K562 (cell line): ENCODE measurements at places on chromosomes 12 and 14. TPM values are rescaled to one million over a fixed set of nuclear protein-coding genes. Genes with fewer than 3 reads are reported as not detected.

GRCh38 chr12:43812057-43812456, 5.9 kb upstream of the TWF1 start:
- no peak for DNase-seq

- no peak for DNase-seq
Measured at GRCh38 chr14:56505361-56505760, 74.2 kb upstream of the TMEM260 start.

GRCh38 chr12:109014984-109015765, 5.7 kb downstream of the SVOP start:
- no peak for DNase-seq

DNA sequence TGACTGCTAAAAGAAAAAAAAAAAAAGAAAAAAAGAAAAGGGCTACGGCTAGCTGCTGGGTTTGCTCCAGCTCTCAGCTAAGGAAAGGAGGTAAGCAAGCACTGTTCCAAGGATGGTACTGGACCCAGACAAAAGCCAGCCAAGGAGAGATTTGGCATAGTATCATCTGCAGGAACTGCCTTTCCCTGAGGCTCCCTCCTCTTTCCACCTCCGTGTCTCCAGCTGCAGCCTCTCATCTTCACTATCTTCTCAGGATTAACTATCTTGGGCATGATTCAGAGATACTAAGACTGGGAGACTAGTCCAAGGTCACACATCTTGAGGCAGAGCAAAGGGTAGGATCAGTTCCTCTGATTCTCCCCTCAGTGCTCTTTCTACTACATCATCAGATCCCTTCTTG, 6.0 kb downstream of the KITLG start:
- no peak for DNase-seq

DNA sequence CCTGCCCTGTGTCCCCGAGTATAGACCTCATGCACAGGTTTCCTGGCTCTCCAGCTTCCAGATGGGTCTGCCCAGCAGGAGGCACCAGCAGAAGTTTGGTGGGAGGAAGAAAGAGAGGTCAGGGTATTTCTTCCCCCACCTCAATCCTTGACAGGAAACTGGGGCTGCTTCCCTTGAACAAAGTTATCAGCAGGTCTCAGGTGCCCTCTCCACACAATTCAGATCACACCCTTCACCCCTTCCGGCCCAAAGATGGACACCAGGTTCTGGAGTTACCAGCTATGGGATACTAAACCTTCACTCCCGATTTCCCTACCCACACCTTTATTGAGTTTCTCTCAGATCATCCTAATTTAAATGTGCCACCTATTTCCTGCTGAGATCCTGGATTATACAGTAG, 1.2 kb downstream of the SART3 start:
- no peak for DNase-seq

GRCh38 chr14:64845878-64846277, 33.8 kb downstream of the SPTB start:
- DNase-seq: no peak

DNA sequence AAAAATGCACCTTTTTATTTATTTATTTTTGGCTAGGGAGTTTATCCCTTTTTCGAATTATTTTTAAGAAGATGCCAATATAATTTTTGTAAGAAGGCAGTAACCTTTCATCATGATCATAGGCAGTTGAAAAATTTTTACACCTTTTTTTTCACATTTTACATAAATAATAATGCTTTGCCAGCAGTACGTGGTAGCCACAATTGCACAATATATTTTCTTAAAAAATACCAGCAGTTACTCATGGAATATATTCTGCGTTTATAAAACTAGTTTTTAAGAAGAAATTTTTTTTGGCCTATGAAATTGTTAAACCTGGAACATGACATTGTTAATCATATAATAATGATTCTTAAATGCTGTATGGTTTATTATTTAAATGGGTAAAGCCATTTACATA, 14.9 kb upstream of the SNAPC1 start:
- DNase-seq: no peak

DNA sequence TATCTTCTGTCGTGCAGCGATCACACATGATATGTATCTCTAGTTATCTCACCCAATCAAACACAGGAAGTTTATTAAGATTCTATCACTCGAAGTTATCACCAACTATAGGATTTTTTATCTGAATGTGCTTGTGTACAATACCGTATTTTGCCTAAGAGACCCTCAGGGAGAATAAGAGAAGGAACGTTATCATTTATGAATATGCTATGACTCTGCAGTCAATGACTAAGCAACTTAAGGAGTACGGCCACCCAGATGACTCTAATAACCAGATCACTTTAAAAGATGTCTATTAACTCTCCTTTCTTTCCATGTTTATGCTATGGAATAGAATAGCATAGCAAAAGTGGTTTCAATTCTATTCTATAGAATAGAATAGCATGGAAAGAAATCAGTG, 486.4 kb downstream of the BCL11B start:
- no peak for DNase-seq

GRCh38 chr12:116456330-116457082, 102.7 kb upstream of the MAP1LC3B2 start:
- DNase-seq: no peak

- DNase-seq: no peak
Measured at GRCh38 chr12:70960484-70960883, 39.9 kb upstream of the PTPRR start.

DNA sequence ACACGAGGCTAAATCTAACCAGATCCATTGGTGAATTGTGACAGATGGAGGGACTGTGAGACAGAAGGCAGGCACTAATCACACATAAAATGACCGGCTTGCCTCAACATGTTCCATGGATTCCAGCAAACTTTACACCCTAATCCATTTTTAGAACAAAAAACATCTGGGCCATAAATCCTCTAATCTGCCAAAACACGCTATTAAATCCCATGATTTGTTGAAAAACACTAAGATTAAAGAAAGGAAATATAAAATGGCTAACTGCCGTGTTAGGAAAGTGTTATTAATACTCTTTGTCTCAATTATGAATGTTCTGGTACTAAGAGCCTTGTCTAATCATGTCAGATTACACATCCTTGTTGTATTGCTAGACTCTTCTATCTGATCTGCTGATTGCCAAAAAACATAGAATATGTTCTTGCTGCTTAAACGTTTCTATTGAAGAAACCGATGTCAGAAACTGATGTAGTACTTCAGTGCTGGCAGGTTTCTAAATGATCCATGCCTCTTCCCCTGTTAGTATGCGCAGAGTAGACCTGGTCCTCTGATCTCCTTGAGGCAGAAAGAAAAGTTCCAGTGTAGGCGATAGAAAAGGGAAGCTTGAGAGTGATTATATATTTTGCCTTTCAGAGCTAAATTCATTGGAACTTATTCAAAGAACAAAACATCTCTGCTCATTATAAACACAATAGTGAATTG, 384.9 kb downstream of the SOX5 start:
- no peak for DNase-seq

GRCh38 chr14:66496188-66496807, 10.1 kb downstream of the CCDC196 start:
- DNase-seq: no peak

GRCh38 chr12:10088031-10088430, 10.8 kb downstream of the CLEC1A start:
- DNase-seq: no peak

DNA sequence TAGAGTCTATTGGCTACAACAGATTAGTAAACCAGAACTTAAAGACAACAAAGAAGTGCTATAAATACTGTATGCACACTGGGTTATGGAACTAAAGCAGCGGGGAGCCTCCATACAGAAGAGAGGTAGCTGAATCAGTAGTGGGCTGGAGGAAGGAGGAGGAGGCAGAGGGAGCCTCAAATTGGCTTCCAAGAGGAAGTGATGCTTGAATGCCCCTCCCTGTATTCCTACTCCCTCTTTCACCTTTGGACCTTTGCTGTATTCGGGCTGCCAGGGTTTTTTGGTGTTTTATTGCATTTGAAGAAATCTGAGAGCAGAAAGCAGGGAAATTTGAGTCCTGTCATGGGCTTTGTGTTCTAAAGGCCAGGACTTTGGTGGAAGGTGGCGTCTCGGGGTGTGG, 104.0 kb upstream of the PTPRB start:
- DNase-seq: no peak

- DNase-seq: no peak
Measured at GRCh38 chr14:65606460-65606859, 193.9 kb downstream of the FUT8 start.

GRCh38 chr14:97878727-97879126, 1081.5 kb downstream of the VRK1 start:
- DNase-seq: no peak

DNA sequence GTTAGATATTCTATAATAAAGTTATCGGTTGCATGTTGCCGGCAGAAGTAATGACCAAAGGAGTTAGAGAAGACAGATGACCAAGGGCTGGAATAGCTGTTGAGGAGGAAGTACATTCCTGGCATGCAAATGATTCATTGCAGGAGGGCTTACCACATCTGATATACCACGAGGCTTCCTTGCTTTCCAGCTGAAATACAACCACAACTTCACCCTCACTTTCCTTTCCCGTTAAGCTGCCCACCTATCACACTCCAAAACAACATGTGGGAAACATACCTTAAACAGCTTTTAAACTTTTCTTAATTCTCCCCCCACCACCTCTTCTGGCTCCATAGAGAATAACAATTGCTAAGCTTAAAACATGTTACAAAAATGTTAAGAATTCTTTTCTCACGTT, 594.1 kb downstream of the NRXN3 start:
- DNase-seq: no peak

DNA sequence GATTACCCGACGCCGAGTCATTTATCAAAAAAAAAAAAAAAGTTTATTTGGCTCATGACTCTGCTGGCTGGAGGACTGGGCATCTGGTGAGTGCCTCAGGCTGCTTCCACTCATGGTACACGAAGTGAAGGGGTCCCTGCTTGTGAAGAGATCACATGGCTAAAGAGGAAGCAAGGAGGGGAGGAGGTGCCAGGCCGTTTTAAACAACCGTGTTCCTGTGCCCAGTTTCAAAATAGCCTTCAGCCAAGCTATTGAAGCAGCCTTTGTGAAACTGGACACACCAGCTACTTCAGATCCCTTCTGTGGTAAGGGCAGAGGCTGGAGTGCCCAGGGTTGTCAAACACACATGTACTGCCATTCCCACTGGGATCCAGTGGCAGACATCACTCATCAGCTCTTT, 7.6 kb downstream of the POP5 start:
- DNase-seq: no peak

DNA sequence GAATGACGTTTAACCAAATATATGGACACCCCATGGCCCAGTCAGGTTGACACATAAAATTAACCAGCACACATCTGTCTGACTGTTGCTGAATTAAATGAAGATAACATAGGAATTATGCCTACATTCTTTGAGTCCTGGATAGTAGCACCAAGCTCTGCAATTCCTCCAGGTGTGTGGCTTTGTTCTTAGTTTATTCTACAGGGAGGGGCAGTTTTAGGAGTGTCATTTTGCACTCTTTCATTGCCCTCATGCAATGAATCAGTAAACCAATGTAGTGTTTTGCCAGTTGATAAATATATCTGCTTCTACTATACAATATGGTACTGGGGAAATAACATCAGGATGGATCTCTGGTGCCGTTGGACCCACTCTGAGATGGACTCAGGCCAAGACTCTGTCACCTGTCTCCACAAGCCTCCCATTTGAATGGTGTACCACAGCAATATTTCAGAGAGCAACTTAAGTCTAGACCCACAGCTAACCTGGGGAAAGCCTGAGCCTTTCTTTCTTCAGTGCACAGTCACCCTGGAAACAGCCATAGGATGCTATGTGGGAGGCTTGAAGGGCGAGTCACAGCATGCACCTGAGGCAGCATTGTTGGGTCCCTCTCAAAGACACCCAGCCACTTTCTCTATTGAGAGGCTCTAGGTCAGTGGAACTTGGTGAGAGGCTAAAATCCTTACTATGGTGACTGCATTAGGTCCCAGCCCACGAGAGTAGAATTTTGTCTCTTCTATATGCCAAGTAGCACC, 73.2 kb downstream of the ANO4 start:
- no peak for DNase-seq

GRCh38 chr12:53424626-53425514, 1.2 kb downstream of the AMHR2 start:
- peak; percentile 84 for DNase-seq

GRCh38 chr14:104084251-104085002, 1.1 kb upstream of the ASPG start:
- no peak for DNase-seq

DNA sequence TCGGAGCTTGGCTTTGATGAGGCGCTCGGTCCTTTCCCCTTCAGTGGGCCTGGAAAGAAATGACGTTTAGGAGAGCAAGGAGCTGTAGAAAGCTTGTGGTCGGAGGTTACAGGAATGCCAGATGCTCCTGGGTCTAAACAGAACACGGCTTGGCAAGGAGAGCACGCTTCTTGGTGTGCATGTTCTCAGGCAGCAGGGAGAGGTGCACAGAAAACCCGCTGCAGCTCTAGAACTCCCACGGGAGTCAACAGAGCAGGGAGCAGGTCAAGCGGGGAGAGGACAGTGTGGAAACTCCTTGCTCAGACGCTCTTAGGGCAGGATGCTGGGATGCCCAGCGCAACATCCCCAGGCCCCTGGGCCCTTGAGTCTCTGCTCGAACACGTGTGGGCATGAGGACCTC, 51.0 kb downstream of the SSH1 start:
- DNase-seq: no peak

DNA sequence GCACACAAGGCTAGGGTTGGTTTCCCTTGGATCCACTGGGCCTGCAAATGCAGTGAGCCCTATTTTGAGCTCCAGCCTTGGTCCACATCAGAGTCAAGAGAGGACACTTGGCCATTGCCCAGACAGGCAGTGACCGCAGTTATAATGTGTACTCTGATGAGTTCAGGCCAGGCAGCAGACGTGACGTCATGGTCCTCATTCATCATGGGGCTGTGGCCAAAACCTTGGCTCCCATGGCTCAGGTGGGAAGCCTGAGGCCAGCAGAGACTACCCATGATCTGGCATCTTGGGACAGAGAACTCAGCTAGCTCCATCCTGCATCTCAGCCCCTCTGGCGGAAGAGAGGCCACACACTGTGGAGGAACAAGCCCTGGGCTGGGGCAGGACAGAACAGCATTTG, 16.4 kb downstream of the TMEM63C start:
- DNase-seq: no peak

- no peak for DNase-seq
Measured at GRCh38 chr12:107528731-107529365, 156.8 kb upstream of the PWP1 start.

DNA sequence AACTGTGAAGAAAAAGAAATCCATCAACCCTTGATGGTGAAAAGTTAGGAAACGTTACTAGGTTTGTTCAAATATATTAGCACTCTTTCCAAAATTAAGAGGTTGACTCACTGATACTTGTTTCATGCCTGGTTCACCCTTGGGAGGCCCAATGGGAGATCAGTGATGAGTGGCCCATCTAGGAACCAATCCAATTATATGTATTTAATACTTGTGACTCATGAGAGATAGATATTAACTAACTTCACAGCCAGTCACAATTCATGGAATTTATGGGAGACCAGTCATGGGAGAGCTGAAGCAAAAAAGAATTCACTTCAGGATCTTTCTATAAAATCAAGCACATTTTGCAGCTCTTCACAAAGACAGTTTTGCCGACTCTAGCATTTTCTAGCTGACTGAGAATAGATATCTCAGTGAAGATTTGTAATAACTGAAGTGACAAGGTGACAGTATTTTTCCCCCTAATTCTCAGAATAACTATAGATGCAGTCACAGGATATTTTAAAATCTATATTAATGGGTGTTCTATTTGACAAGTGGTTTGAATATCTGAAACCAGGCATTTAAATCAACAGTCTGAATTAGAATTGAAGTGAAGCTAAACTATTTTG, 230.2 kb downstream of the EPS8 start:
- no peak for DNase-seq

The TECPR2 gene
- total RNA-seq: 1.7 and 3.0 TPM in 2 replicates

The GIT2 gene
- total RNA-seq: 23.5 and 24.7 TPM in 2 replicates

The FAM181A gene
- total RNA-seq: not detected in 2 replicates

The SRRM4 gene
- total RNA-seq: not detected in 2 replicates

The CLEC14A gene
- total RNA-seq: not detected in 2 replicates

The PLBD2 gene
- 33.1 and 37.4 TPM in 2 replicates for total RNA-seq

The B3GNT4 gene
- 1.6 and 2.2 TPM in 2 replicates for total RNA-seq
